ENCODE measurements at places on chromosomes 7 and 10. TPM values are rescaled to one million over a fixed set of nuclear protein-coding genes. Genes with fewer than 3 reads are reported as not detected.

The MMRN2 gene
- 12.1 TPM for total RNA-seq

The SPDYE5 gene
- not detected for total RNA-seq

The IL15RA gene
- 15.5 TPM for total RNA-seq

The MYL10 gene
- total RNA-seq: not detected

Data from PC-9 (cell line).